Effector CD4-positive, alpha-beta T cell (primary cell): ENCODE measurements at places on chromosomes 6 and 20.

GRCh38 chr20:20497242-20497978, 129.5 kb downstream of the INSM1 start:
- DNase-seq = no peak

- DNase-seq = no peak
Measured at GRCh38 chr6:153989989-153990388, 49.1 kb upstream of the OPRM1 start.

GRCh38 chr6:135830452-135830881, 21.0 kb upstream of the PDE7B start:
- DNase-seq = no peak

- no peak for DNase-seq
Measured at GRCh38 chr20:58429303-58429702, 40.3 kb downstream of the VAPB start.

- no peak for DNase-seq
Measured at GRCh38 chr6:109514946-109515345, 31.9 kb upstream of the ZBTB24 start.

GRCh38 chr6:28719275-28719940, 193.7 kb downstream of the GPX5 start:
- DNase-seq = no peak

- peak; percentile 26 for DNase-seq
Measured at GRCh38 chr6:87929843-87930288, 117.8 kb upstream of the SPACA1 start.

DNA sequence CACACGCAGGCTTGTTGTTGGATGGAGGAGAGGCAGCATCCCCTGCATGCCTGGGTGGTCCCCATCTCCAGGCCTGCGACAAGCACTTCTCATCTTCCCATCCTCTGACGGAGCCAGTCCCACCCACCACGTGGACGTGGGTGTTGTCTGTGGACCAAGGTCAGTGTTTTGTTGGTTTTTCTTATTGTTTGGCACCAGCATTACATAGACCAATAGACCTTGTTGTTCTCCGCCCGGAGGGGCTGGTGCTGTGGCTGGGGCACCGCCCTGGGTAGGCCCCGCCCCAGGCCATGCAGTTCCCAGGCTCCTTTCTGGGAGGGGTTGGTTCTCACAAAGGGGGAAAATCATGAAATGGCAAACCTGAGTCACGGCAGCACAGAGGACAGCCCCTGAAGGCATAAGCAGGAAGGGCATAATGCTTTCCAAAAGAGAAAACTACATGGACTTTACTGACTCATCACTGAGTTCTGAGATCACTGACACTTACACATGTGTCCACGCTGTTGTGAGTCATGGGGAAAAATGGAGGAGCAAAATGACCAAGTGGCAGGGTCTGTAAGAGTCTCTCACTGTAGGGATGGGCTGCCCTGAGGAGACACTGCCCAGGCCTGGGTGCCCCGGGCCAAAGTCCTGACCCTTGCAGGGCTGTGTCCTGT, 90.8 kb downstream of the THBS2 start:
- DNase-seq = no peak

DNA sequence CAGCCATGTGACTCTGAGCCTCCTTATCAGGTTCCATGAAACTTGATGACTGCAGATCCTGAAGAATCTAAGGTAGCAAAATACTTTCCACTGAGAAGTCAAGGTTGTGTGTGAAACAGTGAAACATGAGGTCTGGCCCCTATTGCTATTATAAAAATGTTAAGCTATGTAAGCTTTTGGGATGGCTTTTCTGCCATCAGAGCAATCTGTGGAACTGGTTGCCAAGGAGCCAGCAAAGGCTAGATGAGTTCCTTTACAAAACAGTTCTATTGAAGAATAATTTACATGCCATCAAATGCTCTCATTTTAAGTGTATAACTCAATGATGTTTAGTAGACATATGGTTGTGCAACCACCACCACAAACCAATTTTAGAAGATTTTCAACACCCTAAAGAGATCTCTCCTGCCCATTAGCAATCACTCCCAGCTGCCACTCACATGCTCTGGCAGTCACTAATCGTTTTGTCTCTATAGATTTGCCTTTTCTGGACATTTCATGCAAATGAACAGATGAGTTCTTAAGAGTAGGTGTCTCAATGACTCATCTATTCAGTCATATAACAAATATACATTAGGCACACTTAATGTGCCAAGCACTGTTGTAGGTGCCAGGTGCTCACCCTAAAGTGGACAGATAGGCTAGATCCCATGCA, 19.9 kb upstream of the MEP1A start:
- no peak for DNase-seq

DNA sequence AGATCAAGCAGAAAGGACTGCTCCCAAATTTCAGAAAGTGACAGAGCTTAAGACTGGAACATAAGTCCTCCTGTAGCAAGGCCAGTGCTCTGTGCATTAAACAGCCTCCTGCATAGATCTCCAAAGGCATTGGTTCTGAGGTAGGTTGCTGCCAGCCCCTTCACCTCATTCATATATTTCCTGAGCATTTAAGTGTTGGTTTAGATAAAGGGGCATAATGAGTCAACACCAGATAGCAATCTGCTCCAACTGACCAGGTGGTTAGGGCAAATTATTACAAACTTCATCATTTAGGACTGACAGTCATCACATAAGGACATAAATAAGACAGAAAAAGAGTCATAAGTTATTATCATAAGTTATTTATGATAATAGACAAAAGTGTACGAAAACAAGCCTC, 10.7 kb downstream of the PTPRK start:
- no peak for DNase-seq

DNA sequence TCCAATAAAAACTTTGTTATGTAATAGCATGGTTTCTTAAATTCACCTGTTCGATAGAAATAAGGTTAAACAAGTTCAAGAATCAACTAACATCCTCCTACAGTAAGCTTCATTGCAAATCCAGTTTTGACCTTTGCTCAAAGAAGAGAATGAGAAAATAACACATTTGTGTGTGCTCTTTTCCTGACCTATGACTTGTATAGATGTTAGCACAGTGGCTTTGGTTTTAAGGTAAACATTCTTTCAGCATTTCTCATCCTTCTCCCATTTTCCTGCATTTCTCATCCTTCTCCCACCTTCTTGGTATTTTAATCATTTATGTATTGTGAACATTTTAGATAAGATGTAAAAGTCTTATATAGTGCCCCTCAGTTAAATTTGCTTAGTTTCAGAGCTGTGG, 73.9 kb downstream of the PLCB1 start:
- no peak for DNase-seq

DNA sequence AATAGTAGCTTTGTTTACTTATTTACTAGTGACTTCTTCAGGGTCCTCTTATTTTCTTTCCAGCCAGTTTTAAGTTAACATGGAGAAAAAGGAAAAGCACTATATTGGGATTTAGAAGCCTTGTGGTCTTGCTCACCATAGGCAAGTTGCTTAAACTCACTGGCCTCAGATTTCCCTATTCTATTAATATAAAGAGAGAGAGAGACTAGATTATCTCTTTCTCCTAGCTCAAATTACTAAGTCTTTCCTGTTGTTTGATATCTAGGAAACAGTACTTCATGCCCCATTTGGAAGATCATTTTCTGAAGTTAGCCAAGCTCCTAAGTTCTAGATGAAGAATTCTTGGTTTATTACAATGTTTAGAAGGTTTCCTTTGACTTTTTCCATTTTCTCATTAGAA, 32.5 kb downstream of the CTNNBL1 start:
- DNase-seq = no peak

GRCh38 chr6:140542863-140543262, 1168.4 kb upstream of the CITED2 start:
- DNase-seq = no peak

DNA sequence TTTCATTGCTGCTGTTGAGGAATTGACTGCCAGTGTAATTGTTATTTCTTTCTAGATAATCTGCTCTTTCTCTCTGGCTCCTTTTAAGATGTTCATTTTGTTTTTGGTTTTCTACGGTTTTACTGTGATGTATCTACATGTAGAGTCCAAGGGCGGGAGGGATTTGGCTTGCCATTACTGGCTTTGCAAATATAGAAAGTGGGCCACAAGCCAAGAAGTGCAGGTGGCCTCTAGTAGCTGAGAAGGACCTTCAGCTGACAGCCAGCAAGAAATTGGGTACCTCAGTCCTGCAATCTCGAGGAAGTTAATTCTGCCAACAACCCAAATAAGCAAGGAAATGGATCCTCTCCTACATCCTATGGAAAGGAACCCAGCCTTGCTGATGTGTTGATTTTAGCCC, 42.8 kb upstream of the GLP1R start:
- DNase-seq = no peak

GRCh38 chr20:61649105-61649859, 397.2 kb downstream of the CDH4 start:
- no peak for DNase-seq

GRCh38 chr6:34144581-34145160, 1.2 kb downstream of the GRM4 start:
- DNase-seq = no peak

DNA sequence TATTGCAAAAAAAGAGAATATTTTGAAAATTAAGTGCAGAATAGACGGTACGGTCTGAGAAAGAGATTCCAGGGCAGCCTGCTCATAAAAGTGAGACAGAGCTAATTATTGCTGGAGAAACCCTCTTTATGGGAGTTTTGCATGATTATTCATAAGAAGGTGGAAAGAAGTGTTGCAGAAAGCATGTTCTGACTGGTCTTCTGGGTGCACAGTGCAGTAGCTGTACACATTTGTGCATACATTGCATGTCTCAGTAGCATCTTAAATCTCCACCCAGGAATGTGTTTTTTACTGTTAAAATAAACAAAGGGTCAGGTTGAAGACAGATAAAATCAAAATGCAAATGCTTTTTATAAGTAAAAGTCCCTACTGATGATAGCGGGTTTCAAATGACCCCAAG, 1813.6 kb upstream of the DEFB115 start:
- DNase-seq = no peak

DNA sequence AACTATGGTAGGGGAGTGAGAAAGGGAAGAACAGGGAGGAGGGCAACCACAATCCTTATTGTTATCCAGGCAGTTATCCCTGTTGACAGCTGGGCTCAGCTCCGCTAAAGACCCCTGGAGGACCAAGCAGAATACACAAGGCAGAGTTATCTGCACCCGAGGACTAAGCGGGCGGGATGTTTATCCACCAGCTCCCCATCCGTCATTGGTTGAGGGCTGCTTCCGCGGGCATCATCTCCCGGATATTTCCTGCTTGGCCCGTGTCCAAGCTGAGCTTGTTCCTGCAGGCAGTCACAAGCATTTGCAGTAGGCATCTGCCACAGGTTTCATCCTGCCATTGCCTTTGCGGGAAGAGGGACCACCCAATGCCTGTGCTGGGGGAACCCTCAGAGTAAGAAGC, 102.1 kb downstream of the DLGAP4 start:
- no peak for DNase-seq

DNA sequence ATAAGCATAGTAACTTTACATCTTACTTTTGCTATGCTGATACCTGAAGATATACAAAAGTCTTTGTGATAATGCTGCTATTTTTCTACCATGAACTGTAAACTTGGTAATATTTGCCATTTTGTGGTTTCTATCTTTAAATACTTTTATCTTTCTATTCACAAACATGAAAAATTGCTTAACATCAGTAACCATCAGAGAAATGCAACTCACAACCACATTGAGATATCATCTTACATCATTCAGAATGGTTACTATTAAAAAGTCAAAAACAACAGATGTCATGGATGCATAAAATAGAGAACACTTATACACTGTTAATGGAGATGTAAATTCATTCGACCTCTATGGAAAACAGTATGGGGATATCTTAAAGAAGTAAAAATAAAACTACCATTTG, 112.0 kb downstream of the TRDN start:
- no peak for DNase-seq

DNA sequence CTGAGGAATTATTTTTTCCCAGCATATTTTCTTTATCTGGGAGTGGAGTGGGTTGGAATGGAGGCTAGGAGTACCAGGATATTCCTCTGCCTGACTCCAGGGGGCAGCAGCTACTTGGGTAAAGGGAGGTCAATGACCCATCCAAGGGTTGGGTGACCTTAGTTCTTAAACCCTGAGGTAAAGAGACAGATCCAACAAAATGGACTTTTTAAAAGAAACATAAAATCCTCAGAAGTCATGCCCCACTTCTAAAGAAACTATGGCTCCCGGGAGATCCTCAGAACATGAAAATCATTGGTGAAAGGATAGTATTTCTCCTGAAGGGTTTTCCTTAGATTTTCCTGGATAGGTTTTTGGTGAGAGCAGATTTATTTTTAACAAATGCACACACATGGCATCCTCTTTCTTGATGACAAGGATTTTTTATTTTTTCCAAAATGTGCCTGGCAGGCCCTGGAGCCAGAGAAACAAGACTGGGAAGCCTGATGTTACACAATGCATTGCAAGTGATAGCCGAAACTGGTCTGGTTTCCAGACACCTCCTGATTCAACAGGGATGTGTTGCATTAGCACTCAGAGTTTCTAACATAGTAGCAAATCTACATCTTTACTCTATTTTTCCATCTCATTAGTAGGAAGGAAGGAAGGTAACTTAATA, 240.9 kb upstream of the BTBD3 start:
- no peak for DNase-seq

- no peak for DNase-seq
Measured at GRCh38 chr6:35218021-35218420, 4.3 kb downstream of the SCUBE3 start.

GRCh38 chr6:55014321-55015088, 159.8 kb upstream of the HCRTR2 start:
- DNase-seq = no peak

- no peak for DNase-seq
Measured at GRCh38 chr20:19453862-19454261, 241.4 kb downstream of the SLC24A3 start.

DNA sequence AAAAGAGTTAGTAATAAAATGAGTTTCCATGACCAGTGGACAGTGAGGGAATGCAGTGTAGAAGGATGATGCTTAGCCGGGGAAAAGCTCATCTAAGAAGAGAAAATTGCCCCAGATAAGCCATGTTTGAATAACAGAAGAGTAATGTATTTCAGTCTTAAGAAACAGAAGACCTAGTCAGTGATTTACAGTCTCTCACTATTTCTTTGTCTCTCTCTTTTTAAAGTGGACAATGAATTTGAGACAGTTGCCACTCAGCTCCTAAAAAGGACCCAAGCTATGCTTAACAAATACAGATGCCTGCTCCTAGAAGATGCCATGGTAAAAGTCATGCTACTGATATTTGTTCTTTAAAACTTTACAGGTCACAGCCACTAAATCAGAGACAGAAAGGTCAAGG, 19.4 kb upstream of the RPL7L1 start:
- DNase-seq = no peak

DNA sequence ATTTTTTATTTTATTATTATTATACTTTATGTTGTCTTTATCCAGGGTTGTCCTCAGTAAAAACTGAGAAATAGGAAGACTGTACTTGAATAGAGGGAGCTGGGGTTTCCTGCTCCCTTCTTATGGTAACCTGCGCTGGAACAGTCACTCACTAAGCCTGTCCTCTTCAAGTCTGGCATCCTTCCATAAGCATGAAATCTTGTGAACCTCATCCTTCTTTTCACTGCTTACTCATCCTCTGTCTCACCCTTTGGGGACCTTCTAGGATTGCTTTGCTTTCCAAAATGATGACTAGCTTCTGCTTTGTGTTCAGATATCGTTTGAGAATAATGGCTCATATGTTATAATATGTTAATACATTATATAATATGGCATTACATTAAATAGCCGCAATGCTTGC, 90.6 kb downstream of the C6orf118 start:
- DNase-seq = no peak
